ENCODE measurements at places on chromosomes 11 and 22.
A peak's percentile ranks its signal among the peaks of the same experiment; 100 is the strongest.

- no peak for DNase-seq
These were observed 103.8 kb downstream of the RRAS2 start for GRCh38 chr11:14255238-14255534.

DNA sequence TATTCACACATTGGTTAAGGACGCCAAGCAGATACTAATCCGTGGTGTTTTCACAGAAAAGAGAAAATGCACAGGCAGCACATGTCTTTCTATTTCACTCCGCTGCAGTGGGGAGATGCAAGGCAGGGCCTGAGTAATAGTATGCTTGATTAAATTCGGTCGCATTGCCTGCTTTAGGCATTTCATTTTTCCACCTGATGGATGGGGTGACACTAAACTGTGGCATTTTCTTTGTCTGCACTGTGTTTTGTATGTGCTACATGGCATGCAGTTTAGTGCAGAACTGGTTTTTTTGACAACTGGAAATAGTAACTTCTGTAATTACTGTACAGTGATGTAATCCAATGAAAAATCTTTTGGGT, 94.9 kb downstream of the SLC17A6 start:
- DNase-seq, result no peak

DNA sequence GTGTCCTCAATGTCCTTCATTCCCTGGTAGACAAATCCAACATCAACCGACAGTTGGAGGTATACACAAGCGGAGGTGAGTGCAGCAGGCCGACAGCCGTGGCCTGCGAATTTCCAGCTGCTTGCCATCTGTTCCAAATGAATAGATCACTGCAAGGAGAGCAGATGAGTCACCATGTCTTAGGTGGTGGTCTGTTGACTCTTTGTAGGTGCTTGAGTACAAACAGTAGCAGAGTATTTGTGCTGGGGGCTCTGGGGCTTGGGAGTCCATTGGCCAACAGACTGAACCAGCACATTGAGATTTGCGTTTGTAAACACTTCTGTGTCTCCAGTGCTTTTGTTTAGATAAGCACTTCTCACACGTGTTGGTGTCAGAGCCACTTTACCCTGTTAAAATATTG, 21.1 kb downstream of the EIF3L start:
- DNase-seq, result no peak

GRCh38 chr11:120514541-120515121, 3.1 kb downstream of the GRIK4 start:
- peak; percentile 14 for DNase-seq

GRCh38 chr11:13772223-13773046, 104.0 kb downstream of the FAR1 start:
- DNase-seq, result no peak

DNA sequence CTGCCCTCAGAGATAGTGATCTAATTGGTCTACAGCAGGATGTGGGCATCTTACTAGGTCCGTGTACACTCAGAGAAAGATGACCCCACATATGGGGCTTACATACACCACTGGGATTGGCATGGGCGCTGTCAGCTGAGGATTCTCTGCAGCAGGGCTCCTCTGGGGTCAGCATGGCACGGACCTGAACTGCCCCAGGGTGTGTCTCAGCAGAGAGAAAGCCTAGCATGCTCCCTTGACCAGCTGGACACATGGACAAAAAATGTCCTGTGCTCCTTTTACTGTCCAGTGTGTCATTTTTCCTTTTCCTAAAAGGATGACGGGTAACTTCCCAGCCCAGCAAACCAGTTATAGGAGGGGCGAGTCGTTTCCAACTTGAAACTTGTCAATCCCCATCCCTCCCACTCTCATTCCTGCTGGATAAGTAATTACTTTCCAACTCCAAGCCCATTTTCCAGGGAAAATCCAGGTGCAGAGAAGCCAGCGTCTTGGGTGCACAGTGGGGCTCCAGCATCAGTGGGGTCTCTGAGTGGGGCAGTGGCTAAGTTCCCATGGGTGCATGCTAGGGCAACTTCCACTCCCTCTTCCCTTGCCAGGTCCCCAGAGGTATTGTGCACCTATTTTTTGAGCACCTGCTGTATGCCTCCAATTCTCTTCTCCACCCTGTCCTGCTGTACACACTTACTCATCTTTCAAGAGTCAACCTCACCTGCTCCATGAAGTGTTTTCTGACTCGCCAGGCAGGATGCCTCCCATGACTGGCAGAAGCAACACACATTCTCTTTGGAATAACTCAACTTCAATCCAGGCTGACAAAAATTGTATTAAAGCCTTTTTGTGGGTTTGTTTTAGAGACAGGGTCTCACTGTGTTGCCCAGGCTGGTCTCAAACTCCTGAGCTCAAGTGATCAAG, 5.0 kb downstream of the VSTM5 start:
- no peak for DNase-seq

GRCh38 chr11:117076941-117077691, 21.1 kb downstream of the SIK3 start:
- DNase-seq, result no peak

GRCh38 chr11:118055966-118056365, 20.9 kb upstream of the TMPRSS4 start:
- DNase-seq, result no peak

DNA sequence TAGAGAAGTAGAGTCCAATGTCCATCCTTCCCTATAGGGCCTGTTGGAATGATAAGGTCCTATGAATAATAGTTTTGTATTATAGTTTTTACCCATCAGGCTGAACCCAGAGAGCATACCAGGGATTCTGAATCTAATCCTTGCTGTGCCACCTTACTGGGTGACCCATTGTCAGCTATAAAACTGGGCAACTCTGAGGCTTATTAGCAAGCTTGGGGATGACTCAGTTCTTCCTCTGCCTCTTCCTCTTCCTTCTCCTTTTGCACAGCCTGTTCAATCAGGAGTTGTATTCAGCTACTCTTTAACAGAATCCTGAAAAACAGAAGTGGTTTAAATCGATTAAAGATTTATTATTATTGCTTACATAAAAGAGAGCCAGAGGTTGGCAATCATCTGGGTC, 8.9 kb downstream of the HEPHL1 start:
- DNase-seq, result no peak

- no peak for DNase-seq
These were observed 172.3 kb downstream of the AASDHPPT start for GRCh38 chr11:106249617-106250239.

DNA sequence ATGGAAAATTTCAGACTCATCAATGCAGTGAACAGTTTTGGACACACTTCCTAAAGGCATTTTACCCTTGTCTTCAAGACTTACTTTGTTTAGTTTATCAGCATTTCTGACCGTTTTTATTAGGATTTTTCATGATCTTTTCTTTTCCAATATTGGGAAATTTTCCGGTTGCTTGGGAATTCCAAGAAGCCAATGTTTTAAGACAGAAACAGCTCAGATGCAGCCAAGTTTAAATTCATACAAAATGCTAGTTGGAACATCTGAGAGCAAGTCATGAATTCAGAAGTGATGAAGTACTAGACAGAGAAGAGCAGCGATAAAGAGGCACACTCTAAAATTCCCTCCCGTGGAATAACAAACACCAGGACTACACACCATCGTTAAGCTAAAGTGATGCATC, 68.6 kb downstream of the RAB38 start:
- DNase-seq, result no peak

- DNase-seq, result no peak
These were observed 124.6 kb upstream of the B3GAT1 start for GRCh38 chr11:134536677-134537076.

- DNase-seq, result no peak
These were observed 33.8 kb downstream of the OR2AG2 start for GRCh38 chr11:6737872-6738466.

GRCh38 chr11:15071556-15072255, 1.7 kb upstream of the CALCB start:
- DNase-seq, result no peak

- no peak for DNase-seq
These were observed 528.0 kb downstream of the SOX6 start for GRCh38 chr11:15828215-15828853.

- no peak for DNase-seq
These were observed 63.2 kb upstream of the BIRC3 start for GRCh38 chr11:102254047-102254446.

GRCh38 chr11:72721689-72722049, 30.5 kb downstream of the ARAP1 start:
- DNase-seq, result peak; percentile 80

DNA sequence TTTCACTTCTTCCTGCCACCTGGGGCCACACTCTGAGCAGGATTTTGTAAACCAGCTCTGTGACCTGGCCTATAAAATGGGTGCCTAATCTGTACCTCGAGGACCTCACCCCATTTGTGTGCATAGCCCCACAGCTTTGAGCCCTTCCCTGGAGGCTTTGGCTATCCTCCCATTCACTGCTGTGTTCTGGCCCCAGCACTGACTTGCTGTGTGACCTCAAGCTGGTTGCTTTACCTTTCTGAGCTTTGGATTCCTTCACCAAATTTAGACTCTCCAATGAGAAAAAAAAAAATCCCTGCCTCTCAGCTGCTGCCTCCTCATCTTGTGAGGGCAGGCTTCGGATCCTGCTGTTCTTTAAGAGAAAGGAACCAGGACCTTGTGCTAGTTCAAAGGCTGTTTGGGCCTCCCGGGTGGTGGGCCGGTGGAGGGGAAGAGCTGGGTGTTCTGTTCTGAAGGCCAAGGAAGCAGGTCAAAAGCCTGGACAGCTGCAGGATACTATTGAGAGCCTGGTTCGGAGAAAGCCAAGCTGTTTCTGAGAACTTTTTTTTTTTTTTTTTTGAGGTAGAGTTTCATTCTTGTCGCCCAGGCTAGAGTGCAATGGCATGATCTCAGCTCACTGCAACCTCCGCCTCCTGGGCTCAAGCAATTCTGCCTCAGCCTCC, 1.1 kb upstream of the PYGM start:
- DNase-seq, result no peak

DNA sequence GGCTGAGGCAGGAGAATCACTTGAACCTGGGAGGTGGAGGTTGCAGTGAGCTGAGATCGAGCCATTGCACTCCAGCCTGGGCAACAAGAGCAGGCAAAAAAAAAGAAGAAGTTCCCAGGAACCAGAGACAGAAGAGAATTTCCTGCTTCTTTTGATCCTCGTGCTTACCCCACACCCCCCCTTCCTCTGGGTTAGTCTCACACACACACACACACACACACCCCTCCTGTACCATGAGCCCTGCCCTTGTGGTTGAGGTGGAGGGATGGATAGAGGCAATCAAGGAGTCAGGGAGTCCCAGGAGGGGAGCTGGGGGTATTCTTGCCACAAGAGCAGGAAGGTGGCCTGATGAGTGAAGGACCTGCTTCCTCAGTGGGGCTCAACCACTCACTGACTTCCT, 4.1 kb upstream of the UBE2L6 start:
- no peak for DNase-seq

GRCh38 chr22:24599514-24599913, 3.5 kb upstream of the GGT1 start:
- DNase-seq, result no peak

DNA sequence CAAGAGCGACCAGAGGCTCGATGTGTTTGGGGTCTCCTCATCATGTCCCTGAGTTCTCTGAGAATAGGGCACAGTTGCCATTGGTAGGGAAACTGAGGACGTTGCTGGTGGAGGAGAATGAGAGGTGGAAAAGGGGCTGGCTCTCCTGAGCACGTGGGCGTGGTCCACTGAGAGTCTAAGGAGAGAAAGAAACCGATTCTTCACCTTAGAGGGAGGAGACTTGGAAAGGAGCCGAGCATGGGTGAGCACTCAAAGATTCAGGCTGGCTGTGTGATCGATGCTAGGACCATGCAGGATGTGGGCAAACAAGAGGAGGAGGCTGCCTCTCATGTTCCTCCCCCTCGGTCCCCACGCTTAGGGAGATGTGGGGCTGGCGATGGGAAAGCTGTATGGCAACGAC, 19.8 kb upstream of the TLCD5 start:
- no peak for DNase-seq

- DNase-seq, result no peak
These were observed 8.3 kb upstream of the RCE1 start for GRCh38 chr11:66834943-66835342.

DNA sequence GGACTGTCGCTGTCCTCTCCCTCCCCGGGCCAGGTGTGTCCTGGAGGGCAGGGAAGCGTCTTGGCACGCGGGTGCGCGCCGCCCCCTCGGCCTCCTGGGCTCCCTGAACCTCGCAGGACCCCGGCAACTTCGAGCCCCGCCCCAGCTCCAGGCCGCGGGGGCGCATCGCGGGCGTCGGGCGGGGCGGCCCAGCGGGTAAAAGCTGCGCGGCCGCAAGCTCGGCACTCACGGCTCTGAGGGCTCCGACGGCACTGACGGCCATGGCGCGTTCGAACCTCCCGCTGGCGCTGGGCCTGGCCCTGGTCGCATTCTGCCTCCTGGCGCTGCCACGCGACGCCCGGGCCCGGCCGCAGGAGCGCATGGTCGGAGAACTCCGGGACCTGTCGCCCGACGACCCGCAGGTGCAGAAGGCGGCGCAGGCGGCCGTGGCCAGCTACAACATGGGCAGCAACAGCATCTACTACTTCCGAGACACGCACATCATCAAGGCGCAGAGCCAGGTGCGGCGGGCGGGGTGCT, at the start of gene CST6:
Gene CST6 (plus strand): TSS at position 224 of the 519 bp plus-strand sequence. CDS start 37 bp downstream, at position 261.
- no peak for DNase-seq

DNA sequence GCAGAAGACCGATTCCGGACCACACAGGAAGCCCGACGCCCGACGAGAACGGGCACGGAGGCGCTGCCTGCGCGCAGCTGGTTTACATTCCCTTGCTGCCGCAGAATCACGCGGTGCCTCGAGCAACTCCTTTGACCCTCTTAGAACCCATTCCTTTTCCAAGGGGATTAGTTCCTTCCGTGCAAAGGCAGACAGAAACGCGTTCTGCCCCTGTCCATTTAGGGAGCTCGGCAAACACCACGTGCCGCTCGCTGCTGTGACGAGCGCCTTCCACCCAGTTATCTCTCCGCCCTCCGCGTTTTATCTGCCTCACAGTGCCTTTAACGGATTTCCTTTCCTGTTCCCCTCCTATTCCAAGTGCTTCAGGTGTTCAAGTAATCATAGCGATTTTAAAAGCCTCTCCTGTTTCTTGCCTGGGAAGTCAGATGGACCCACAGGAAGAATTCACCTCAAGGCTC, 24.1 kb upstream of the MICAL3 start:
- peak; percentile 73 for DNase-seq

GRCh38 chr11:66044757-66045156, 4.2 kb downstream of the GAL3ST3 start:
- DNase-seq, result no peak

GRCh38 chr11:116901211-116901610, 63.8 kb upstream of the APOA1 start:
- no peak for DNase-seq

- DNase-seq, result no peak
These were observed 20.1 kb upstream of the SIK2 start for GRCh38 chr11:111582163-111582562.

DNA sequence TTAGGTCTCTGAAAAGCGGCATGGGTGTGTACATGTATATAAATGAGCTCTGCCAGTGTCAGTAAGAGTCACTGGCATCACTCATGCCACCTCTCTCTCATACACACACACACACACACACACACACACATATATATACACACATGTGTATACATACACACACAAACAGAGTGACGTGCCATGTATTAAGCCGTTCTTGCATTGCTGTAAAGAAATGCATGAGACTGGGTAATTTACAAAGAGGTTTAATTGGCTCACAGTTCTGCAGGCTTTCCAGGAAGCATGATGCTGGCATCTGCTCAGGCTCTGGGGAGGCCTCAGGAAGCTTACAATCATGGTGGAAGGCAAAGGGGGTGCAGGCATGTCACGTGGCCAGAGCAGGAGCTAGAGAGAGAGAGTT, 105.6 kb upstream of the NNMT start:
- DNase-seq, result no peak
